Brain pericyte (primary cell): ENCODE measurements at places on chromosomes 5 and 9.

DNA sequence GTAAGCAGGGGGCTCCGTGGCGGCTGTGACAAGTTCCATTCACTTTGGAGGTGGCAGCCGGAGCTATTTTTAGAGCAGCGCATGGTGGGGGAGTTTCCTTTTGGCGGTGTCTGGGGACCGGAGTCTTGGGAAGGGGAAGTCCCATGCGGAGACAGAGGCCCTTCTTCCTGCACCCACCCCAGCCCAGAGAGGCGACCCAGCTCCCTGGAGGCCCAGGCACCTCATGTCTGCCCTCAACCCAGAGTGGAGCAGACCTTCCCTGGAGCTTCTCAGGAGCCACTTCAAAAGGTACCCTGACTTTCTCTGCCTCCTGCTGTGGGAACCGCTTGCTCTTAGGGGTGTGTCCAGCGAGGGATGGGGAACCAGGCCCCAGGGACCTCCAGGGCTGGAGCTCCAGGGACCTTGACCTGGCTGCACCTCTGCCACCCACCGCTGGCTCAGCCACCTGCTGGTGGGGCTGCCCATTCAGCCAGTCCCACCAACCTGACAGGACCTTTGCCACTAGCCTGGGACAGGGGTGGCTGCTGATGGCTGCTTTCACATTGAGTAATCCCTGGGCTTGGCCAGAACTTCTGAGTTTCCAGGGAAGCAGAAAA, 34.1 kb downstream of the NEK6 start:
- no peak for DNase-seq

DNA sequence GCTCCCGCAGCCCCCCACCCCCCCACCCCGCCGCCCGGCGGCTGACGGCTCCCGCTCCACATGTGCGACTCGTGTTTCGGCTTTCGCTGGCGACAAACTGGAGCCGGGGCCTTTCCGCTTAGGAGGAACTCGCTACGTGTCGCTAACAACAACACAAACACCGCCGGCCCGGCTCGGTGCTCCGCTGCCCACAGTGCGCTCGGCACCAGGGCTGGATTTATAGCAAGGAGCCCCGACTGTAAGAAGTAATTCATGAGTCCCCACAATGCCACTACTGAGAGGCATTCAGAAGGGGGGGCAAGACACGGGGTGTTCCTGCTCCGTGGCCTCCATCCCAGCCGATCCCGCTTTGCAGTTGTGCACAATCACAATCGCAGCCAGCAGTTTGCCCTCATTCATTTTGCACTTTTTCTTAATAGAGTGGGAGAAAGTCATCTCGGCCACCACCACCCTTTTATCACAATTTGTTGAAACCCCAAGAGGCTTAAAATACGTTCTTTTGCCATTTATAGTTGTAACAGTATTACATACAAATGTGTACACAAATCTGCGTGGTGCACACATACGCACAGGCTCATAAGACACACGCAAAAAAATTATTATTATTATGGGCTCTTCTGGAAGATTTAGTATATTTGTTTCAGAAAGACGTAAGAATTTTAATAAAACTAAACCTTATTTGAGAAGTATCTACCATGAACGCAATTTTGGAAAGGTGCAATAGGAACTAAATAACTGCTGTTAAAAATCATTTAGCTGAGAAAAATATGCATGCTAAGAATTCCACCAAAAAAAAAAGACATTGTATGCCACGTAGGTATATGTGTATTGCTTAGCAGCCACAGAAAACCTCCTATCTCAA, 48.1 kb downstream of the EBF1 start:
- DNase-seq, result no peak

GRCh38 chr5:159825551-159826051, 90.7 kb upstream of the ADRA1B start:
- no peak for DNase-seq

DNA sequence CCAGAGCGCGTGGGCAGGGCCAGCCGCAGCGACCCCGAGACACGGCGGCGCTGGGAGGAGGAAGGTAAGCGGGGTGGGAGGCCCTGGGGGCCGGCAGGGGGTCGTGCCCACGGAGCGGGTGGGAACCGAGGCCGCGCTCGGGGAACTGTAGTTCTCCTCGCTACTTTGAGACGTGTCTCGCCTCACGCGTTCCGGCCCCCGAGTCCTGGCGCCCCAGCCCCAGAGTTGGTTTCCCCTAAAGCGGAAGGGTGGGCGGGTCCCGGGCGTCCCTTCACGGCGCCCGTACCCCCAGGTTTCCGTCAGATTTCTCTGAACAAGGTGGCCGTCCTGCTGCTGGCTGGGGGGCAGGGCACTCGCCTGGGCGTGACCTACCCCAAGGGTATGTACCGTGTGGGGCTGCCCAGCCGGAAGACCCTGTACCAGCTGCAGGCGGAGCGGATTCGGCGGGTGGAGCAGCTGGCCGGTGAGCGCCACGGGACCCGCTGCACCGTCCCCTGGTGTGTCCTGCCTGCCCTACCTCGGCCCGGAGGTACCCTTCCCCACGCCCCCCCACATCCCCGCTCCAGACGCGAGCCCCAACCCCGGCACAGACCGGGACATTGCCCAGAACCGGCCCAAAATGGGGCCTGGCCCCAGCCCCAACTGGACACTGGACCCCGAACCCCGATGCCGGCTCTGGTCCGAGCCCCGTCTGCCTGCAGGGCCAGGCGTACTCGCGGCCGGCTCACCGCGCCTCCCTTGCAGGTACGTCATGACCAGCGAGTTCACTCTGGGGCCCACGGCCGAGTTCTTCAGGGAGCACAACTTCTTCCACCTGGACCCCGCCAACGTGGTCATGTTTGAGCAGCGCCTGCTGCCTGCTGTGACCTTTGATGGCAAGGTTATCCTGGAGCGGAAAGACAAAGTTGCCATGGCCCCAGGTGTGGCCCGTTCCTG, 709 bp downstream of the UAP1L1 start:
- no peak for DNase-seq

- no peak for DNase-seq
Observed at GRCh38 chr5:90014420-90014819, 395.1 kb downstream of the CETN3 start.

DNA sequence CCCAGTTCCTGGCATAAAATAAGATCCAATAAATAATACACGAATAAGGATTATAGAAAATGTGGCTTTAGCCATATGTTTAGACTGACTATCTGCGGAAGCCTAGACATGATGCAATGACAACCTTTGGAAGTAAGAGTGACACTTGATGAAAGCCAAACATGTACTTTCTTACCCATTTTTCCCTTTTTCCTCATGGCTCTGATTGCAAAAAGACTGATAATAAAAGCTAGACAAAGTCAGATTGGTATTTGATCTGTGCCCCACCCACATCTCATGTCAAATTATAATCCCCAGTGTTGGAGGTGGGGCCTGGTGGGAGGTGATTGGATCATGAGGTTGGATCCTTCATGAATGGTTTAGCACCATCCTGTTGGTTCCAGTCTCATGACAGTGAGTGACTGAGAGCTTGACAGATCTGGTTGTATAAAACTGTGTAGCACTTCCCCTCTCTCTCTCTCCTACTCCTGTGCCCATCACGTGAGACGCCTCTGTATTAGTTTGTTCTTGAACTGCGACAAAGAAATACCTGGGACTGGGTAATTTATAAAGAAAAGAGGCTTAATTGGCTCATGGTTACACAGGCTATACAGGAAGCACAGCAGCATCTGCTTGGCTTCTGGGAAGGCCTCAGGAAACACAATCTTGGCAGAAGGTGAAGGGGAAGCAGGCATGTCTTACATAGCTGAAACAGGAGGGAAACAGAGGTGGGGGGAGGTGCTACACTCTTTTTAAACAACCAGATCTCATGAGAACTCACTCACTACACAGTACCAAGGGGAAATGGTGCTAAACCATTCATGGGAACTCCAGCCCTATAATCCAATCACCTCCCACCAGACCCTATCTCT, 243.4 kb upstream of the PIK3R1 start:
- no peak for DNase-seq

GRCh38 chr5:125311743-125312142, 565.3 kb upstream of the ZNF608 start:
- no peak for DNase-seq

- DNase-seq, result no peak
Observed at GRCh38 chr5:150589862-150590601, 50.4 kb upstream of the SYNPO start.

GRCh38 chr9:4284925-4285324, 14.9 kb downstream of the GLIS3 start:
- no peak for DNase-seq

- no peak for DNase-seq
Observed at GRCh38 chr9:27561685-27562084, 11.6 kb downstream of the C9orf72 start.

- DNase-seq, result no peak
Observed at GRCh38 chr5:39449591-39449990, 24.8 kb upstream of the DAB2 start.

DNA sequence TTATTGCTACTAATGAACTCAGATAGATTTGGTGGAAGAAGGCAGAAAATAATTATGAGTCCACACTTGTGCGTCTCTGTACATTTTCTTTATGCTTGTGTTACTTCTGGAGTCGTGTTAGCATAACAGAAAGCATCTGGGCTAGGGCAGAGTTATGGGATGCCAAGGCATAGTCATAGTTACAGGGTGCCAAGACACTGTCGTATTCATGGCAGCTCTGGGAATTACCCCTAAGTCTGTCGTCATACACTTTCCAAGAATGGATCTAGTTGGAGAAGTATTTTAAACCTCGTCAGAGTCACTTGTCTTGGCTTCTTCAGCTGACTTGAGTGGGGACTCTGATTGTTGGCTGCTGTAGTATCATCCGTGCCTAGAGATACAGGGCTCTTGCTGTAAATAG, 27.7 kb downstream of the CAMK4 start:
- no peak for DNase-seq

DNA sequence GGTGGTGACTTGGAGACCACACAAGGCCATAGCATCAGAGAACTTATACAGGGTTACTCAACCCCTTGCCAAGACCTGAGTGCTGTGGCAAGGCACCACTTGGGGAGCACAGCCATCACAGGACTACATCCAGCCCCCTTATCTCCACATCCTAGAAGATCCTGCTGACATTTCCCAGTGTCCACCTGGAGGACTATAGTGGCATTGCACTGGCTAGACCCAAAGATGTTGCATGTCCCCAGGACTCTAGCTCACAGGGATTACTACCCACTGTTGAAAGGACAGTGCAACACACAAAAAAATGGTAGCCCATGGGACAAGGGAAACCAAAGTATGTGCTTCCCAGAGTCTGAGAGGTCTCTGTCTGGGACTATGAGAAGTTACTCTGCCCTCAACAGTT, 411.1 kb upstream of the NUDT12 start:
- DNase-seq, result no peak

- DNase-seq, result no peak
Observed at GRCh38 chr5:135834639-135835529, at the start of gene SLC25A48. TSS of gene SLC25A48 (plus strand) at chr5:135834663. CDS start at chr5:135834848, 185 bp downstream.
